Skin of body (tissue), 3 donors: ENCODE measurements at places on chromosomes 7 and 10. TPM values are rescaled to one million over a fixed set of nuclear protein-coding genes. Genes with fewer than 3 reads are reported as not detected.

GRCh38 chr7:84123965-84124547 lies 70.5 kb downstream of the SEMA3A start:
- no peak for DNase-seq

DNA sequence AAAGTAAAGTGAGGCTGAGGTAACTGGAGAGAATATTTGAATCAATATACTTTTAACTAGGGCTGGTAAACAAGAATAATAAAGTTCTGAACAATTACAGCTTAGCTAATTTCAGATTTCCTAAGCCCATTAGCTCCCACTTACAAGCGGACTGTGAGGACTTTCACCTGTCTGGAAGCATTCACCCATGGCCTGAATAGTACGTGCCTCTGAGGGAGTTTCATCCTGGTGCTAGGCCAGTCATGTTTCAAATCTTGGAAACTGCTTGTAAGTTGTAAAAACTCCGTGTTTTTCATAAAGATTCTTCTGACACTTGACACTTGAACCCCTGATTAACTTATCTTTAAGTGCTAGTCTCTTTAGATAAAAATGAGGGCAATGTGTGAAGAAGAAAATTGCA lies 975.2 kb upstream of the GHITM start:
- DNase-seq: no peak

- DNase-seq: no peak
Observed at GRCh38 chr10:54903745-54904144, 102.7 kb upstream of the PCDH15 start.

- DNase-seq: no peak
Observed at GRCh38 chr7:21134631-21135030, 293.3 kb upstream of the SP4 start.

GRCh38 chr7:103336761-103337160 lies 7.8 kb downstream of the DNAJC2 start:
- DNase-seq: no peak

EBLN1 gene
- total RNA-seq: not detected

GRCh38 chr7:6422926-6423632 lies 24.7 kb downstream of the DAGLB start:
- no peak for DNase-seq

DNA sequence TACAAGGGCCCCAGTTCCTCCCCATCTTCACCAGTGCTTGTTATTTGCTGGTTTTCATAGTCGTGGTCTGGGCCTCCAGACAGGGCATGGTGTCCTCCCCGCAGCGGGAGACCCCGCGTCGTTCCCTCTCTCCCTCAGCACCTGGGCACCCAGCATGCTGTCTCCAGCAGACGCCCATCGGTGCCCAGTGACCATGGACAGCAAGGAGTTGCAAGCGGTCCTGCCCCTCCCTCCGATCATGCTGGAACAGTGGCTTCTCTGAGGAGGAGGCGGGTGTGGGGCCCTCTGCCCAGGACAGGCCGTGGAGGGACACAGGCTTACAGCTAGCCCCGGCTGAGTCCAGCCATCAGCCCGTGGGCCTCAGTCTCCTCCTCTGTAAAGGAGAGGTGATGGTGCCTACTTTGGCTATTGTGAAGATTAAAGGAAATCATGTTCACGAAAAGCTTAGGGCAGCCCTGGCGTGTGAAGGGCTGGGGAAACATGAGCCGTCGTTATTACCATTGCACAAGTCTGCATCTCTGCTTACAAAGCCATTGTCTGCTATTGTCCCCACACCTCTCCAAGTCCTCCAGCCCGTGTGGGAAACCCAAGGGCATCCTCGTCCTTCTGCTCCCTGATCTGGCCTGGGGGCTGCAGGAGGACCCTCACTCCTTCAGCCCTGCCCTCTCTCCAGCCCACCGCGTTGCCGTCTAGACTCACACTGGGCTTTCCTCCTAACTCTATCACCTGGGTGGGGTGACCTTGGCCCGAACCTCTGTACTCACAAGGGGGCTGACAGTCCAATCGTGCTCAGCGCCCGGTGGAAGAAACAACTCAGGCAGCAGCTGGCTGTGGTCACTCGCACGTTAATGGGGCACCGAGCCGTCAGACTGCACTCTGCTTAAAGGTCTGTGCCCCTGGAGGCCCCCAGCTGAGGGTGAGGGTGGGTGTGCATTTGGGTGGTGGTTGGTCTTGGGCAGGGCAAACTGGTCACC lies 29.9 kb downstream of the EN2 start:
- no peak for DNase-seq
